ENCODE measurements at places on chromosomes 2 and 18.

- DNase-seq, result no peak
Observed at GRCh38 chr18:78622251-78622906, 357.2 kb upstream of the SALL3 start.

DNA sequence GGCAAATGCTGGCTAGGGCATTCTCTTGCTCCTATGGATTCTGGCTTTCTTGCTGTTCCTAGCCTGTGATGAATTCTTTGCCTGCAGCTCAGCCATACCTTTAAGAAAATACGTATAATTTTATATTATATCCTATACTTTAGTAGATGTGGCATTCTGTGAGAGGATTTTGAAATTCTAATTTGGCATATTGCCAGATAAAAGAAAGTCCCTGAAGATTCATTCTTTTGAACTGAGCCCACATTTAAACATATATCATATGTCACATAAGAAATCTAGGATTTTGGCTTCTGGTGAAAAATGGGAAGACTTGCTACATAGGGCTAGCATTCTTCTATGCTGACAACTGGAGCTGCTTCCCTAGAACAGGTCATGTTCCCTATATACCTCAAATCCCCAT, 91.4 kb upstream of the LYPD1 start:
- no peak for DNase-seq

DNA sequence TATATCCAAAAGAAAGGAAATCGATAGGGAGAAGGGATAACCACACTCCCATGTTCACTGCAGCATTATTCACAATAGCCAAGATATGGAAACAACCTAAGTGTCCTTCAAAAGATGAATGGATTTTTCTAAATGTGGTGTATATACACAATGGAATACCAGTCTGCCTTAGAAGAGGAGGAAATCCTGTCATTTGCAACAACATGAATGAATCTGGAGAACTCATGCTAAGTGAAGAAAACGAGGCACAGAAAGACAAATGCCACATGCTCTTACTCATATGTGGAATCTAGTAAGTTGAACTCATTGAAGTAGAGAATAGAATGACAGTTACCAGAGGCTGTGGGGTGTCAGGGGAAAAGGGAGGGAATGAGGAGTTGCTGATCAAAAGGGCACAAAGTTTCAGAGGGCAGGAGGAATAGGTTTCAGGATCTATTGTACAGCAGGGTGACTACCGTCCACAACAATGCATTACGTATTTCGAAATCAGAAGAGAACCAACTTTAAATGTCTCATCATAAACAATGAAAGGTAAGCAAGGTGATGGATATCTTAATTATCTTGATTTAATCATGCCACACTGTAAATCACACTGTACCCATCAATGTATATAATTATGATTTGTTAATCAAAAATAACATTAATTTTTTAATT, 46.1 kb downstream of the SIGLEC15 start:
- no peak for DNase-seq

GRCh38 chr18:73891572-73892421, 255.8 kb downstream of the FBXO15 start:
- no peak for DNase-seq

DNA sequence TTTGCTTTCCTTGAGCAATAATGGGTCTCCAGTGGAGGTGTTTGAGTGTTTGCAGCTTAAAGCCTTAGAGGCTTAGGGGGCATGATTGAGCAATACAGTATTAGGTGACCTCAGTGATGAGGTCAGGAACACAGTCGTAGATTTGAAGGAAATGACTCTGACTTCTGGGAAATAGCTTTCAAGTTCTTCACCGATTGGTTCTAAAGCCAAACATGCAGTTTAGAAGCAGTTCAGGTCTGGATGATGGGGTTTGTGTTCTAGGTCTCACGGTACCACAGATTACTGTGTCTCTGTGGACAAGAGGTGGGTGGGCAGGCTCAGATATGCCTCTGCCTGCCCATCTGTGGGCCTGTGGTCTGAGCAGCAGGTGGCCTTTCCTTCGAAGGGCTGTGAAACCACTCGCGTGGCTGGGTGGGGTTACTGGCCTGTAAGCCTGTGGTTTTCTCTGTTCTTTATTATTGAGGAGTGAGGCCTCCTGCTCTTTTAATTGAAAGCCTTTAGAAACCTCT, 7.8 kb downstream of the MTHFD2 start:
- DNase-seq, result no peak

GRCh38 chr2:200679127-200679526, 93.3 kb downstream of the AOX1 start:
- no peak for DNase-seq

- DNase-seq, result no peak
Observed at GRCh38 chr2:236786751-236787150, 217.1 kb downstream of the ACKR3 start.

Data from NCI-H748 treated with DMSO at 0.1 percent for 48 hours (cell line).